ENCODE measurements at places on chromosomes 16 and 17.

GRCh38 chr17:65857718-65858117 is 296.3 kb upstream of the AXIN2 start:
- no peak for DNase-seq

- no peak for DNase-seq
These were observed 67.3 kb downstream of the PHKB start for GRCh38 chr16:47528431-47528830.

- no peak for DNase-seq
These were observed 527 bp upstream of the CHAD start for GRCh38 chr17:50469208-50469605.

DNA sequence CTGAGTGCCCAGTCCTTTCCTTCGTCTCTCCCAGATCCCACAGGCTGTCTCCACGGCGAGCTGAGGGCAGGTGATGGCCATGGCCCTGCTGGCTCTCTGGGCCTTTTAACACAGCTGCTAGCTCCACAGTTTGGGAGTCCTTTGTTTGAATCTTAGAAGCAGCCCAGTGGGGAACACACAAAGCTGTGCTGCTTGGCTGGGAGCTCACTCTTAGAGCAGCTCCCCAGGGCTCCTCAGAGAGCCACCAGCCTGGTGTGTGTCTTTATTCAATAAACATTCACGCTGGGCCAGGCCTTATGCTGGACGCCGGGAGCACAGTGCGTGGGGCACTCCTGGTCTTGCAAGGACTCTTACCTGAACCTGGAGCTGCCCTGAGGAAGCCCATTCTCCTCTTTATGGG is 29.7 kb downstream of the WNT3 start:
- no peak for DNase-seq

DNA sequence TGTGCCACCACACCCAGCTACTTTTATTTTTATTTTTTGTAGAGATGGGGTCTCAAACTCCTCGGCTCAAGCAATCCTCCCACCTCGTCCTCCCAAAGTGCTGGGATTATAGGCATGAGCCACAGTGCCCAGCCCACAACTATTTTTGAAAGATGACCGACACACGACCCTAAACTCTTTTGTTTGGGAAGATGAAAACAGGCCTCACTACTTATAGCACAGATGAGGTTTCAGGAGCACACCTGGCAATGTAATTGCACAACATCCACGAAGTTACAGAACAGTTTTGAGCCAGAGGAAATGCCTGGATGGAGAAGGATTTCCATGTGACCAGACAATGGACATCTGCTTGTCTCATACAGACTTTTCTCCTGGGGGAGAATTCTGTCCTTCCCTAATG is 43.4 kb upstream of the PRSS54 start:
- DNase-seq, result no peak

- DNase-seq, result no peak
These were observed 16.0 kb downstream of the CPNE2 start for GRCh38 chr16:57108432-57108831.

DNA sequence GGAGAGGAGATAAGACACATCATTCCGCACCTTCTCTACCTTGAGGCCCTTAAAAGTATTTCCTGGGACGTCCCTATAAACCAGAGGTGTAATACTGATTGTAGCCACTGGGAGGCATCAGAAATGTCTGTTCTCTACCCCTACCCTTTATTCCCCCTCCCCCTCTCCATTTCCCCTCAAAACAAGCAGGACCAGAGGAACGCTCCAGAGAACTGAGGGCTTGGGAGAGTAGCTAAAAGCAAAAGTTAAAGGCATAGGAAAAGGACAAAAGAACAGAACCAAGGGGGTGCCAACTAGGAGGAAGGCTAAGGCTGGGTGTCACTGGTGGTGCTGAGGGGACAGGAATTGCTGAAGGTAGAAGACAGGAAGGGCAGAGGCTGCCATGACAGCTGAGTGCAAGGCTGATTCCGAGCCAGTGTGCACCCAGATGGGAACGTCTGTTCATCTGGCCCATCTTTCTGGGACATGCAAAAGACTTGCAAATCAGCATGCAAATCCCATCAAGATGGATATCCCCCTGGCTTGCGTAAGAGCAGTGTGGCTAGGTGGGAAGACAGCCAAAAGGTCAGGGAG is 6.7 kb downstream of the CAMTA2 start:
- DNase-seq, result peak; percentile 41

DNA sequence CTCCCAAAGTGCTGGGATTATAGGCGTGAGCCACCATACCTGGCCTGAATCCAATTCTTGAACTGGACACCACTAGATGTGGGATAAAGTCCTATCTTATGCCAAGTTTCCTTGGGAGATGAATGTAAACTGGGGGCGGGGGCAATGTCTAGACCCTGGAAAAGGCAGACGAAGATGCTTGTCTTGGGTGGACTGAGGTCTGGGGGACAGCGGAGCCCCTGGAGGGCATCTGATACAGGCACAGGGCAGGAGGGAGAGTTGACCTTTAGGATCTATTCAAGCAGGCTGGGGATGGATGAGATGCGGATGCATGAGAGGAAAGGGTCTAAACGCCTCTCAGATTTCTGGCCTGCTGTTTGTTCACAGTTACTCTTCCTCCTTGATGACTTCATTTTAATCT is 11.7 kb downstream of the C1QTNF1 start:
- no peak for DNase-seq

Data from memory B cell (primary cell).